ENCODE measurements at places on chromosomes 2 and 18.

DNA sequence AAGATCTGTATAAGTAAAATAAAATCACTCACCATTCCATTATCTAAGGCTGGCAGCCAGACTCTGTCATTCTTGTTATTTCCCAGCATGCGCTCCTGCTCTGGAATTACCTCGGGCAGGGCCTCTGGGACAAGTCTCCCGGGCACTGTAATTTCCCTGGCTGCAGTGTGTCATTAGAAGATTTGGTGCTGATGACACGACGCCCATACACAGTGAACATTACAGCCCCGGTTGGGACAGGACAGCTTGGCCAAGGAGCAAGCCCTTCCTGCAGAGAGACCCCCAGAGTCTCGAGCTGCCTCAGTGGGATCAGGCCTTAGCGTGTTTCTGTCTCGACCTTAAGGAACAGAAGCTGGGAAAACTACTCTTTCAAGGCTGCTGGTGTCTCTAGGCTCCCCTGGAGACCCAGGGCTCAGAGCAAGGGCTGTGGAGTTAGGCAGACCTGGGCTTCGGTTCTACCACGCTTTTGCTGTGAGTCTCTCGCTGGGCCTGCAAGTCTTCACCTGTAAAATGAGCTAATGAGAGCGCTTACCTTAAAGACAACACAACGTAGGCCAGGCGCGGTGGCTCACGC, 39.7 kb downstream of the SMAD7 start:
- no peak for DNase-seq

DNA sequence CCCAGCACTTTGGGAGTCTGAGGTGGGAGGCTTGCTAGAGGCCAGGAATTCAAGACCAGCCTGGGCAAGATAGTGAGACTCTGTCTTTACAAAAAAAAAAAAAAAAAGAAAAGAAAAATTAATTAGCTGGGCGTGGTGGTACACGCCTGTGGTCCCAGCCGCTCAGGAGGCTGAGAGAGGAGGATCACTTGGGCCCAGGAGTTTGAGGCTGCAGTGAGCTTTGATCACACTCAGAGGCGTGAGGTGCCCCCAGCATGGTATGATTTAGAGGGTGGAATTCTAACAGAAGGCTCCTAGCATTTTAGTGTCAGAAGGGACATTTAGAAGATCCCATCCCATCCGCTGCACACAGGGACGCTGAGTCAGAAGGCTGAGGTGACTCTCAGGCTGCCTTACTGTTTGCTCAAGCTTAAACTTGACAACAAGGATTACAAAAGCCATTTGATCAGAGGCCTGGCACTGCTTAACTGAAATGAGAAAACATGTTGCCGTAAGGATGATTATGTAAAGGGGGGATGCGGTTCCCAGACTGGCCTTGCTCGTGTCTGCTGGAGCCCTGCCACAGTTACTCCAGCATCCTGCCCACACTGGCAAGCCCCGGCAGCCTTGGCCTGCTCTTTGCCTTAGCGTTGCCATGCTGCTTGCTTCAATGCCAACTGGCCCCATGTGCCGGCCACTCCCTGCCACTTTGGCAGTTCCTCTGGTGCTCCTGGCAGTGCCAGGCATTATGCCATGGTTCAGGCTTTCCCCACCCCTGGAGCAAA, 45.6 kb upstream of the SLC1A4 start:
- DNase-seq: peak; percentile 25

- DNase-seq: no peak
These were observed 106.9 kb upstream of the HDAC4 start for GRCh38 chr2:239507576-239508258.

- no peak for DNase-seq
These were observed 497.2 kb upstream of the SYT4 start for GRCh38 chr18:43774497-43774896.

- peak; percentile 79 for DNase-seq
These were observed 73.5 kb downstream of the MYO1B start for GRCh38 chr2:191318729-191319078.

DNA sequence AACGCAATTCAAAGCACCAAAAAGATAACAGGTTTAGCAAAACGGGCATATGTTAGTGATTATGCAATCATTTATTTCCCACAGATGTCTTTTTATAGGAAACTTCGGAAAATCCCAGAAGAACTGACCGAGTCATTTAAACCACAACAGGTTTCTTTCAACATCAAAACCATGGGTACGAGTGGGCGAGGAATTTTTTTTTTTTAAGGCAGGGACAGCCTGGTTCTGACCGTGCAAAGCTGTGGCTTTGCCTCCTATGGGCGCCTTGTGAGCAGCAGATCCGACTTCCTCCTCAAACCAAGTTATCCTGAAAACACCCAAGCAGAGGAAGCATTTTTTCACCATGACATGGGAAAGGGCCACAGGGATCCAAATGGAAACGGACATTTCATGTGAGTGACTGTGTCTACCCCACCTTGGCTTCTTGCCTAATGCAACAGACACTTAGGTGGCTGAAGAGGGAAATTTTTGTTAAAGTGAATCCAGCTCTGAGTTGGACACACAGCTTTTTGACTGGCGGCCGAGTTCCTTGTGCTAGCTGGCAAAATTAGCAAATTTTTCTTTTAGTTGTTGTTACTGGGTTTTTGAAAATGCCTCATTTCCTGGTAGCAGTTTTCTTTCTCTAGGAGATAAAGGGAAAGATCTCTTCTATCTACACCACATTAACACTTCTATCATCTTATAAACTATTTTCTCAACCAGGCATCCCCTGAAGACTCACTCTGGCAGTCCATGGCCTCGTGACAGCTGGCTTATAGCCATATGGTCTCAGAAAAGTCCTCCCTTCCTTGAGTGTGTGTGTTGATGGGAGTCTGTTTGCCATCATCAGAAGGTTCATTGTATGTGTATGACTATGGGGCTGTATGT, 487.4 kb upstream of the ZEB2 start:
- DNase-seq: peak; percentile 99

DNA sequence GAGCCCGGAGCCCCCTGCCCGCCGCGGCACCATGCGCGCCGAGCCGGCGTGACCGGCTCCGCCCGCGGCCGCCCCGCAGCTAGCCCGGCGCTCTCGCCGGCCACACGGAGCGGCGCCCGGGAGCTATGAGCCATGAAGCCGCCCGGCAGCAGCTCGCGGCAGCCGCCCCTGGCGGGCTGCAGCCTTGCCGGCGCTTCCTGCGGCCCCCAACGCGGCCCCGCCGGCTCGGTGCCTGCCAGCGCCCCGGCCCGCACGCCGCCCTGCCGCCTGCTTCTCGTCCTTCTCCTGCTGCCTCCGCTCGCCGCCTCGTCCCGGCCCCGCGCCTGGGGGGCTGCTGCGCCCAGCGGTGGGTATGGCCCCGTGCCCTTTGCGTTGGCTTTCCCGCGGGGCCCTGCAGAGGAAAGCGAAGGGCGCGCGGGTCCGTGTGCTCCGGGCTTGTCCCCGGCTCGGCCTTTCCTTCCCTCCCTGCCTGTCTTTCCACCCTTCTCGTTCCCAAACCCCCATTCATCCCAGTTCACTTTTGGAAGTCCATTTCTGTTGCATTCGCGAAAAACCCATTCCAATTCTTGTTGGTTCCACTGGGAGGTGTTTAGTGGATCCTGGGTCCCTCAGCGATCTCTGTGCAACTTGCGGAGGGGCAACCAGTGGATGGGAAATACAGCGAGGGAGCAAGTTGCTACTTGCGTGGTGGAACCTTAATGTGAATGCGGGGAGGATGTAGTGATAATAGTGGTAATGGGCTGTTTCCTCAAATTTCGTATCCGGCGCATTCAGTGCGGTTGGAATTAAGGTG, 599 bp downstream of the ADAM23 start:
- DNase-seq: peak; percentile 54

DNA sequence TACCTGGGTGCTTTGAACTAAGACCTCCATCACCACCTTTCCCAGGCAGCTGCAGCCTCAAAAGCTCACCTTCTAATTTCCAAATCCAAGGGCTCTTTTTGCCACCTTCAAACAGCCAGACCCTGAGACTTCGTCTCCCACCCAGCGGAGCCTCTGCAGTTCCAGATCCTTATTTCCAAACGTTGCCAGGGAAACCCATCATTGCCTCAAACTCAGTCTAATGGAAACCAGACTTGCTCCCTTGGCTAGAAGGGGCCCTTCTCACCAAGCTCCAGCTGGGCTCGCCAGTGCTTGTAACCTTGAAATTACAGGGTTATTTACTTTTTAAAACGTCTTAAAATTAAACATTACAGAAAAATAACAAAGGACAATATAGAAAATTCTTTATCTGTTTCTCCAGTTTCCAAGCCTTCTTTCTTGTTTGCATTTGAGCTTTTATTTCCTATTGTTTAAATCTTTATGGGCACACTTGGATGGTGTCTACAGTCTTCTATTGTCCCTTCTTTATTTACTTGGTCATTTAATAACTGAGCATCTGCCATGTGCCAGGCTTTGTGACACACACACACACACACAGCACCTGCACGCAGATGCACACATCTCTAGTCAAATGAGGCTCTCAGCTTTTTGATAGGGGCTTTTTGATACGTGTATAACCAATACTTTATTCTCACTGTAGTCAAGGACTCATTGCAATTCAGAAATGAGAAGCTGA, 36.1 kb downstream of the TRPM8 start:
- no peak for DNase-seq

GRCh38 chr2:202049092-202049728, 15.6 kb downstream of the FZD7 start:
- no peak for DNase-seq

GRCh38 chr2:219477815-219478214, 20.9 kb upstream of the GMPPA start:
- no peak for DNase-seq

DNA sequence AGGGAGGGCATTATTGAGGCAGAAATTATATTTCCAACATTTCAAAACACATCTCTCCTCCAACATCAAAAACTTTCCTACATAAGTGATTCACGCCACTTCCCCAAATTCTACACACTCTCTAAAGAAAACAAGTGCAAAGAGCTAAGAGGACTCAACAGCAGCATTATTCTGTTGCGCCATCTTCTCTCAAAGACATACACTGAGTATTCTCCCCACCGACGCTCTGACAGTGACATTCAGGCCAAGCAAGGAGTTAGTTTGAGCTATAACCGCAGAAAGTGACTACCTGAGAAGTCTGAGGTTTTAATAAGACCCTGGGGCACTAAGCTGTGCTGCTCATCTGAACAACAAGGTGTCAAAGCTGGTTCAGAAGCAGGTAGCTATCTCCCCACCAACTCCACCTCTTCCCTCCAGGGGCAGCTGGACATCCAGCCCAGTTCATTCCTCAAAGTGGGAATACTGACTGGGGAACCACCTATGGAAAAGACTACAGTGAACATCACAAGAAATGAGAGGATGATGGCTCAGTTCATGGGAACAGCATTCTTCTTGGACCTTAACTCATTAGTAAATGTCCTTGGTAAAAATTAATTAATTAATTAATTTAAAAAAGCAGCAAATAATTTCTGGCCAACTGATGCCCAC, 309.5 kb upstream of the CCDC68 start:
- DNase-seq: no peak

DNA sequence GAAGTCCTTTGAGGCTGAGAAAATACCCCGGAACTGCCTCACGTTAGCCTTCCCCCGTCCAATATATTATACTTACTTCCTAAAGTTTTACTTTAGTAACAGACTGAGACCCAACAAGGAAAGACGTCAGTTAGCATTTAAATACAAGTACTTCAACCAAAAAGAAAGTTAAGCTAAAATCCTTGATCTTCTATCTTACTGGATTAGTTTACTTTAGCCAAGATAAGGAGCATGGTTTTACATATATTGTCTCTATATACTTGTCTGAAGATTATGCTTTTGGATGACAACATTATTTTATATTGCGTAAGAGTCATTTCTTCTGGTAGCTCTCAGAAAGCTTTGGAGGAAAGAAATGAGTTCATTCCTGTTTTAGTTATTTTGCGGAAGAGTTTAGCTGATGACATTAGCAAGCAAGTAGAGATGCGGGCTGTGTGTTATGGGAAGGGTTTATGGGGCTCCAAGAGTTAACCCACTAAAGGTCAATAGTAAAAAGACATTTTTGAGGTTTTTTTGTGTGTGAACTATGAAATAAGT, 532.9 kb downstream of the ZNF516 start:
- DNase-seq: no peak

- no peak for DNase-seq
These were observed 52.6 kb downstream of the MRPL35 start for GRCh38 chr2:86251840-86252266.

DNA sequence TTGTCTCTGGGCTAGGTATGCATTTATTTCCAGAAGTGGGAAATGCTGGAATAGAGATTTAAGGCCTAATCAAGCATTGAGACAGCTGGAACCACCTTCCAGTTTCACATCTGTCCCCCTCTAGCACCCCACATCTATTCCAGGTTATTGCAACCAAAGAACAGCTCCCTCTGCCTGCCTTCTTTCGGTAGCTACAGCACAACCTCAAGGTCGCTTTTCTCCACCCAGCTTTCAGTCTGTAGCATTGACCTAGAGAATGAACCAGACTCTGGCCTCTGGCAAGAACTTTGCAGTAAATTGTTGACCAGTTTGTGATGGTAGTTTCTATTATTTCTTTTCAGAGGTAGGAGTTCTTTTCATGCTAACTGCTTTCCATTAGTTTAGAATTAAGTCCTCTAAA, 484.2 kb downstream of the DLGAP1 start:
- no peak for DNase-seq

GRCh38 chr2:70943205-70943871, 7.6 kb downstream of the ATP6V1B1 start:
- no peak for DNase-seq

DNA sequence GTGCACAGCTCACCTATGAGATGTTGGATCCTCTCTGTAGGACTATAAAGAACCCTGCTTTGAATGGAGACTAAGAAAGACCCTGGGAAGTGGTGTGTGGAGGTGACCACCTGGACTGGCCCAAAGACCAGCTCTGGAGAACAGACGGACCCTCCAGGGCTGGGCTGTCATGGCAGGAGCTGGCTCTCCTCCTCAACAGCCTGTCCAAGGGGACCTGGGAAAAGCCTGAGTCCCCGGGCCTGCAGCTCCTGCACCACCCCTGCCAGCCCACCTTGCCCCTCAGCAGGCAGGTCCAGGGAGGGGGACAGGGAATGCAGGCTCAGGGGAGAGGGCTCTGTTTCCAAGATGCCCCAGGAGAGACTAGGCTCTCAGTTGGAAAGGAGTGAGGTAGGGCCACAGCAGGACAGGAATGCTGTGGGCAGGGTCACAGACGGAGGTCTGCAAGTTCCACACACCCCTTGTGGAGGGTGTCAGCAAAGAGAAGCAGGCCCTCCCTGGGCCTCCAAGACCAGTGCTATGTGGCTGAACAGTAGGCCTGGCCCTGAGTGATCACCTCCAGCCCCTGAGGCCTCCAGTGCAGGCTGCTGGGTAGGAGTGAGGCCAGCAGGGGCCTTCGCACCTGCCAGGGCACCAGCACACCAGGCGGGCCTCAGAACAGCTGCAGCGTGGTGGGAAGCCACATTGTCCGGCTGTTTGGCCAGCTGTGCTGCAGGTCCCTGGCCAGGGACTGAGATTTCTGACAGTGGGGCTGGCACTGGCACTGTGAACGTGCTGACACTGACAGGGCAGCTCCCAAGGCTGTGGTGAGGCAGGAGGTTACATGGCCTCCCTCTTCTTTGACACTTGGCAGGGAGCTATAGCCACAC, 86.4 kb upstream of the OTOS start:
- DNase-seq: no peak

- peak; percentile 81 for DNase-seq
These were observed 9.9 kb downstream of the COL3A1 start for GRCh38 chr2:188984065-188984491.

Data from fibroblast of skin of right biceps (primary cell).